ENCODE measurements at places on chromosomes 16 and 17.

DNA sequence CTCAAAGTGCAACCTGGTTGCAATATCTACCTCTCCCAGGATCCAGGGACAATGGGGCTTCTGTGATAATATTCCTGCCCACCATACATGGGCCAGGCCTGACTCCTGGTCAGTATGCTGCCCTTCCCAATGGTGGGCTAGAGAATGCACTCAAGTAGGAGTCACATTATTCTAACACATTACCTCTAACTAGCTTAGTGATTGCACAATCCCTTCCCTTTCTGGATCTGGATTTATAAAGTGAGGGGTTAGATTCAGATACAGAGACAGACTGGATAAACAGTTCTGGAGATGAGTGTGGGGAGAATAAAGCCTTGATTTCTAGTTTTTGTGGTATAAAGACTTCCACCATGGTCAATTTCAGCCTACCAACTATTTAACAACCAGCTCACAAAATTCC is 33.0 kb downstream of the LYRM1 start:
- no peak for DNase-seq

DNA sequence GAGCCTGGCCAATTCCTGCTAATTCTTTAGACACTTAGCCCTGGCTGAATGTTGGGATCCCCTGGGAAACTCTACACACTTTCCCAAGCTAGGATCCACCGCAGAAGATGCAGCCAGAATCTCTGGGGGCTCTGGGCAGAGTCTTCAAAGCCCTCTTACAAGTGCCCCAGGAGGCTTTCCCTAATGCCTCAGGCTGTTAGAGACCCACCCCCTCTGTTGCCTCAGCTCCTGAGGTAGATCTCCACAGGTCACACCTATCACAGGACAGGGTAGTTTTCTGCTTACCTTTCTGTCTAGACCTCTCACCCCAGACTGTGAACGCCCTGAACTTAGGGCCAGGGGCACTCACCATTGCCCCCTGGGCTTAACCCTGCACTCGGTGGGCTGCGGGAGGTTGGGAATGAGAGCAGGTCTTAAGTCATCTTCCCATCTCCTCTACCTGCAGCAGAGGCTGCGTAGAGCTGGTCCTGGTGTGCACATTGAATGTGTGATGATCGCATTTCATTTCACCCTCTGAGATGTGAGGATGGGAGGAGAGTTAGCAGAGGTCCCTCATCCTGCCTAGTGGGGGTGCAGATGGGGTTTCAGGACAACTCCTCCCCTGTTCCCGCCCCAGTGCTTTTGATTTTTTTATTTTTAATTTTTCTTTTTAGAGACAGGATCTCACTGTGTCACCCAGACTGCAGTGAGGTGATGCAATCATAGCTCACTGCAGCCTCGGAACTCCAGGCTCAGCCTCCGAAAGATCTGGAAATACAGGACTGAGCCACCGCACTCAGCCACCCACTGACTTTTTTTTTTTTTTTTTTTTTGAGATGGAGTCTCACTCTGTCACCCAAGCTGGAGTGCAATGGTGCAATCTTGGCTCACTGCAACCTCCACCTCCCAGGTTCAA is 89.0 kb upstream of the LHX1 start:
- DNase-seq = no peak

DNA sequence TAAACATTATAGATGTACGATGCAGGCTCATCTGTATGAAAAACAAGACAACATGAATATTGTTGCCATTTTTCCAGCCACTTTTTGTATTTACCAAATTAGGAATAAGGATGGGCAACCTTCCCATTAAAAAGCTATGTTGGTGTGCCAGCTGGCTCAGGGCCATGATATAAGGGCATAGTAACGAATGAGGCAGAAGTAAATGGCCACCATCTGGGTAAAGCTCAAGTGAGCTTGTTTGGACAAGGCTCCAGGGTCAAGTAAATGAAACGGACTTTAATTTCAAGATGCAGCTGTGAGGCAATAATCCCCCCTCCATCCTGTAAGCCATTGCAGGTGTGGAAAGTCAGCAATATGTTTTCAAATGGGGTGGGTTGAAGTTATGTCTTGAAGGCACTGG is 930.9 kb upstream of the CDH8 start:
- no peak for DNase-seq

GRCh38 chr17:38885044-38885727 is 15.3 kb downstream of the LASP1 start:
- no peak for DNase-seq

DNA sequence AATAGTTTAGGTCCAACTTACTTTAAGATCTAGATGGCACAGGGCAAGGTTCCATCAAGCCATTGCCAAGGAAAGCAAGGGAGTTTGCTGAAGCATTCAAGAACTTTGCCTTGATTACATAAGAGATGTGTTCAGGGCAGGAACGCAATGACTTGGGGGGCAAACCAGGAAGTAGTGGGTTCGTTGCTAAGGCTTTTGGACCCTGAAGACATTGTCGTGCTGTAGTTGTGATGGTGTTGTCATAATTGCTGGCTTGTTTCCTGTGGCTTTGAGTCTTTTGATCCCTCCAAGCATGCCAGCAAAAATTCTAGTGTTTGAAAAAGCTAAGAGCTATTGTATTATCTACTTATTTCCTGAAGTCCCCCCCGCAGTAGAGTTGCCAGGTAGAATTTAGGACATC is 70.7 kb upstream of the HNF1B start:
- no peak for DNase-seq

GRCh38 chr16:57614944-57615343 is 13.5 kb upstream of the ADGRG1 start:
- no peak for DNase-seq

DNA sequence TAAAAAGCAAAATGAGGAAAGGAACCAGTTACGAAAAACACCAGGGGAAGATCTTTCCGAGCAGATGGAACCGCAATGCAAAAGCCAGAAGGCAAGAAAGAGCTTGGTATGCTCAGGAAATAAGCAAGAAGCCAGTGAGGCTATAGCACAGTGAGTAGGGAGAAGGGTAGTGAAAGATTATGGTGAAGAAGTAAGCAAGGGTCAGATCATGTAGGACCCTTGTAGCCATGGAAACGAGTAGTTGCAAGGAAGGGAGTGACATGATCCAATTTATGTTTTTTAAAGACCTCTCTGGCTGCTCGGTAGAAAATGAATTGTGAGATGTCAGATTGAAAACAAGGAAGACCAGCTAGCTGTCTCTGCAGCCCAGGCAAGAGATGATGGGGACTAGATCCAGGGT is 143.3 kb downstream of the USP31 start:
- DNase-seq = no peak

DNA sequence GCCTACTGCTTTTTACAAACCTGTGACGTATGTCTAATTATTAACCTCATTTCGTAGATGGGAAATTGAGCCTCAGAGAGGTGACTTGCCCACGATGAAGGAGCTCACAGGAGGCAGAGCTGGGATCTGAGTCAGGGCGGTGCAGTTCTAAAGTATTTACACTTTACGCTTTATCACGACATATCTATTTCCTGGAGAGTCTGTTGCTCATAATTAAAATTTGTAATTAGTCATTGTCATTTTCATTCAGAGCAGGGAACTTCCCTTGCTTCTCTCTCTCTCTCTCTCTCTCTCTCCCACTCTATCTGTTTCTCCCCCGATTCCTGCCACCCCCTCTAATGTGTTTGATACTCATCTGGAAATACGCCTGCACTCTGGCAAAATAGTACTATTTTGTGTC is 5.9 kb downstream of the SLC5A11 start:
- peak; percentile 16 for DNase-seq

- no peak for DNase-seq
Observed at GRCh38 chr16:80317599-80318037, 223.2 kb upstream of the DYNLRB2 start.

DNA sequence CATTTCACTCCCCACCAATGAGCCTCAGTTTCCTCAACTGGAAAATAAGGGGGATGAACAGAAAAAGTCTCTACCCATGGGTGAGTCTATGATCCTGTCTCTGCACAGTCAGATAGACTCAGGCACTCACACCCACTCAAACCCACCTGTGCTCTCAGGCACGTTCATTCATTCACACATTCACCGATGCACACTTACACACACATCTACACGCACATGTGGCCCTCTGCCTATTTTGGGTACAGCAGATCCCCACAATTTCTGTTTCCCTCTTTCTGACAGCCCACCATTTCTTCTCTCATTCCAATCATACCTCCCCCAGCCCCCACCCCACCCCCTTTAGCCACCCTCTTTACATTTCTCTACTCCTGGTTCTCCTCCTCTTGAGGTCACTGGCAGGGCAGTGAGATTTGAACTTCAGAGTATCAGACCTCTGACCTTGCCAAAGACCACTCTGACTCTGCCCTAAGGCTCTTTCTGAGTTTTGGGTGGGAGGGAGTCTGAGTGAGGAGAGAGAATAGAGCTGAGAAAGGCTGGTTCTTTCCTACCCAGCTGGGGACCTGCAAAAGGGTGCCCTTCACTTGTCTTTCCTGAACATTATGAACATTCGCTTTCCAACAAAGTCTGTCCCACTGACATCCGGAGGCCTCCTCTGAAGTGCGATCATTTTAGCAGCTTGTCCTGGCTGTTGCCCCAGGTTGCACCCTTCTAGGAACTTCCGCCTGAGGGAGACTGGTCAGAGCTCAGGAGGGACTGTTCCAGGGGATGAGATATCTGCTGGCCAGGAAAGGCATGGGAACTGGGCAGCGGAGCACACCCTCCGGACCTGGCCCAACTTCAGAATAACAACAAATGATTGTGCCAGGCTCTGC is 10.1 kb upstream of the COL1A1 start:
- no peak for DNase-seq

- no peak for DNase-seq
Observed at GRCh38 chr17:7130621-7131422, 16.2 kb upstream of the ASGR2 start.

- DNase-seq = no peak
Observed at GRCh38 chr17:77786740-77787505, 171.6 kb upstream of the TNRC6C start.

- no peak for DNase-seq
Observed at GRCh38 chr16:72203401-72203800, 31.4 kb upstream of the PMFBP1 start.

- DNase-seq = no peak
Observed at GRCh38 chr16:78485188-78485916, 385.9 kb downstream of the WWOX start.

- DNase-seq = no peak
Observed at GRCh38 chr16:29812754-29813643, 1.0 kb downstream of the PRRT2 start.

DNA sequence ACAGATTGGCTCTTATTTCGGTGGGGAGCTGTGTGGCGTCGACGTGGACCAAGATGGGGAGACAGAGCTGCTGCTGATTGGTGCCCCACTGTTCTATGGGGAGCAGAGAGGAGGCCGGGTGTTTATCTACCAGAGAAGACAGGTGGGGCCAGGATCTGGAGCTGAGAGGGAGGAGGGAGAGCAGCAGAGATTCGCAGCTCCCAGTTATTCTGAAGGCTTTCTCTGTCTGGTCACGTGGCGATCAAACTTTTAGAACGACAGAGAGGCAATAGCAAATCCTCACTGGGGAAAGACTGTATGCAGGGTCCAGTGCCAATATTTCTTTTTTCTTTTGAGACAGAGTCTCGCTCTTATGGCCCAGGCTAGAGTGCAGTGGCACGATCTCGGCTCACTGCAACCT is 22.2 kb downstream of the ITGAL start:
- no peak for DNase-seq

- DNase-seq = no peak
Observed at GRCh38 chr17:21162394-21162775, 35.6 kb downstream of the DHRS7B start.

- DNase-seq = no peak
Observed at GRCh38 chr17:4074831-4075495, 67.9 kb downstream of the ZZEF1 start.

- DNase-seq = no peak
Observed at GRCh38 chr17:60137731-60138130, 12.0 kb upstream of the CA4 start.

DNA sequence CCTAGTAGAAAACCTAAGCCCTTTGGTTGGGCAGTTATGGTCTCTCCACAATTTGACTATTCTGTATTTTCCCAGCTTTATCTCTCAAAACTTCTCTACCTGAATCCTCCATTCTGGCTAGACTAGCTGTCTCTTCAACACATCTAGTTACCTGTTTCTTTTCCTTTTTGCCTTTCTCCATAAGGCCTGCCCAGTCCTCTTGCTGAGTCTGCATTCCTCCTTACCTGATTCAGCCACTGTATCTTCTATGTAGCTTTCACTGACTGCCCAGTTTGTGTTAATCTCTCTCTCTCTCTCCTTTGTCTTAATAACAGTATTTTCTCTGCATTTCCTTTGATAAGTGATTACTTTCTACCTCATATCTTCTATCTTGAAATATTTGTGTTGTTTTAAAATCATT is 2.1 kb upstream of the EVI2A start:
- DNase-seq = no peak

GRCh38 chr16:69910964-69911363 is 40.2 kb upstream of the CLEC18A start:
- no peak for DNase-seq

DNA sequence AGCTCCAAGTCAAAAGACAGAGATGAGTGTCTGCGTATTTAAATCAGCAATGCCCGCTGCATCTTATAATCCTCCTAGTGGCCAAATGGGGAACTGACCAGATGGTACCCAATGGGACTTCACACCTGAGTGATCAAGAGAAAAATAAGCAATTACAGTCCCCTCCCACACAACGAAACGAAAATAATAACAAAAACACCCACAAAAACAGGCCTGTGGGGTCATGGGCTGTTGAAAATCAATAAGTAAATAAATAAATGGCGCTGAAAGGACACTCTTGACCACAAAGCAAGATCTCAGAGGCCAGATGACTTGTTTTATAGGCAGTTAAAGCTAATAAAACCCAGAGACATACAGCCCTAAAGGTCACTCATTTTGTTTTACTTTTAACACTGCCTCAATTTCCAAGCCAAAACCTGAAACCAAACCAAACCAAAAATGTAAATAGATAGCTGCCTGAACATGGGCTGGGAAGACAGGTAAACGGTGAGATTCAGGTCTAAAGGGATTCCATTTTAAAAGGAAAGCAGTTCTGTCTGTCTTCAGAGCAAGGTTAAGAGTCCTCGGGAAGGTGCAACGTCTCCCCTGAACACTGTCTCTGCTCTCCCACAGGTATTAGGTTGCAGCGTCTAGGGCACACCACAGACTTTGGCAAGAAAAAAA is 1.3 kb downstream of the ZNF821 start:
- DNase-seq = peak; percentile 58

- DNase-seq = peak; percentile 6
Observed at GRCh38 chr17:78890498-78890897, 12.5 kb downstream of the CEP295NL start.

DNA sequence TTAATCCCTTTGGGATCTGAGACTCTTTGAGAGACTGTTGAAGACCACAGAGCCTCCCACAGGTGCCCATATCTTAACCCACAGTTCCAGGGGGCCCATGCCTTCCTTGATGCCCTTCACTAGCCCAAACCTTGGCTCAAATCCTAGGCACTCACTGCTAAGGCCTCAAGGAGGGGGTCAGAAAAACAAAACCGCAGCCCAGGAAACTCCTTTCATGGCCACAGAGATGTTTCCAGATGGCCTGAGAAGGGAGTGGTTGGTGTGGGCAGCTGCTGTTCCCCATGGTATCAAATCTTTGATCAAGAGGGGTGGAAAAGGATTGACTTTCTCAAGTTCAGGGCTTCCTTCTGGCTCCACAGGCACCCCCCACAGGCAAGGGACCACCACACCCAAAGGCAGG is 44.7 kb downstream of the CDH1 start:
- no peak for DNase-seq
